ENCODE measurements at places on chromosomes 16 and 17.
A peak's percentile ranks its signal among the peaks of the same experiment; 100 is the strongest.

- no peak for DNase-seq
These were observed 7.3 kb upstream of the CPHXL start for GRCh38 chr16:75733305-75734211.

DNA sequence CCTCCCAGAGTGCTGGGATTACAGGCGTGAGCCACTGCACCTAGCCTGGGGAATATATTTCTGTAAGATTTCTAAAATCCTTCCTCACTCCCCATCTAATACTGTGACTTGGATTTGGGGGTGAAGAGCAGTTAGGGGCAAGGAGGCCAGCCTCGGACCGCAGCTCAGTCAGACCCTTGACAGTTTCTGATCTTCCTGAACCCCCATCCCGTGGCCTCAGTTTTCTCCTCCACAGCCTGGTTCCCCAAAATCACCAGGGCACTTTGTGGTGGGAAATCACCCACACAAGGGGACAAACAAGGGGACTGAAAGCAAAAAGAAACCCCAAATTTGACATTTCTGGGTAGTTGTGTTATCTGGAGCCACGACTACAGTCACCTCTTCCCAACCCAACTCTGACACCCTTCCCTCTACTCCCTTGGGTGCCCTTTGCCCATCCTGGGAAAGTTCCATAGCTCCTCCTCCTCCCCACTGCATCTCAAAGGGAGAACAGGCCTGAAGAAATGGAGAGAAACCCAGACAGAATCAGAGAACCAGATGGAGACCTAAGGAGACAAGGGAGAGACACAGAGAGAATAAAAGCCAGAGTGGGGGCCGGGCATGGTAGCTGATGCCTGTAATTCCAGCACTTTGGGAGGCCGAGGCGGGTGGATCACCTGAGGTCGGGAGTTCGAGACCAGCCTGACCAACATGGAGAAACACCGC lies 2.8 kb upstream of the STAT5A start:
- DNase-seq, result no peak

DNA sequence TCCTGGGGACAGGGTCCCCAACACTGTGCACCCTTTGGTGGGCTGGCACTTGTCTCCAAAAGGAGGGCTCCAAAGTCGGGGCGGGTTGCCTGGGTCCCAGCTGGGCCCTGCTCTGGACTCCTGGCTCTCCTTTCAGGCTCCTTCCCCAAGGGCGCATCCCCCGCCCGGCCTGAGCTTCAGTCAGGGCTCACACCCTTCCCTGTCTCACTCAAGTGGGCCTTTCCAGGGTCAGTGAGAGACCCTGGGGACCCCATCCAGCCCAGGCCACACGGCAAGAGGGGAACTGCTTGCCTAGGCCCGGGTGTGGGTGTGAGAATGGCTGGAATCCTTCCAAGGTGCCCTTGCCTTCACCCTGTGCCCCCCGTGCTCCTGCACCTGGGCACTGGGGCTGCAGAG lies 41.8 kb upstream of the SLC38A10 start:
- DNase-seq, result peak; percentile 73

- DNase-seq, result no peak
These were observed 209.6 kb upstream of the NLRP1 start for GRCh38 chr17:5793899-5794298.

DNA sequence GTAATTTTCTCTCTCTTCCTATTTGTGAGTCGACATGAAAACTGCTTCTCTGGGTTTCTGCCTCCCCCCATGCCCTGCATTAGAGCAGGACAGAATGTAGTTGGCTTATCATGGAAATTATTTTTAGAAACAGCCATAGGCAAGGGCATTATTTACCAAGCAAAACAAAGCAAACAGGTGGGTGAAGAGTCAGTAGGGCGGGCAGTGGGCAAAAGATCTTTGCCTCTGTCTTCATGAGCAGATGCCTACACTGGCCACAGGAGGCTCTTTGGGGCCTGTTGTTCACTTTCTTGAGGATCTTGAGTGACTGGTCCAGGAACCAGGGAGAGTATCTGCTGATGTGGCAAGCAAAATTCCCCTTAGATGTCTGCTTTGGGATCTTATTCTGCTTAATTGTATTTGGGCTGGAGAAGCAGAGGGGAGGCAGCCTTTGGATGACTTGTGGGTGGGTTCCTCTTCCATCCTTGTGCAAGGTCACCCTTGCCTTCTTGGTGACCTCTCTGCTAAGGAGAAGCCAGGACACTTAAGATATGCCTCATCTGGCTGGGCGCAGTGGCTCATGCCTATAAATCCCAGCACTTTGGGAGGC lies 42.5 kb upstream of the CLEC19A start:
- DNase-seq, result no peak

DNA sequence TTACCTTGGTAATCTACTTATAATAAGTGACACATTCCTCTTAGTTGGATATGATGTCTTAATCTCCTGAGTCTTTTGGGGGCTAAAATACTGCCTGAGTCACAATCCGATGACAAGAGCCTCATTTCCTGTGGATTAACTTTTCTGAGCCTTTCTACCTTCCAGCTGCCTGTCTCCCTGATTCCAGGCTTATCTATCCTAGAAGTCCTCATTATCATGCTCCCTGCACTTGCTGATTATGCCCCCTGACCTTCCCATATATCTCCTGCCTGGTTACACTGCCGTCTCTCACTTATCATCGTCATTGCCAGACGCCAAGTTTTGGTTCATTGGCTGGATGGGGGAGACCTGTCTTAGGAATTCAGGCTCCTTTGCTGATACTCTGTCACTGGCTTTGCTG lies 727.4 kb upstream of the CA10 start:
- no peak for DNase-seq

DNA sequence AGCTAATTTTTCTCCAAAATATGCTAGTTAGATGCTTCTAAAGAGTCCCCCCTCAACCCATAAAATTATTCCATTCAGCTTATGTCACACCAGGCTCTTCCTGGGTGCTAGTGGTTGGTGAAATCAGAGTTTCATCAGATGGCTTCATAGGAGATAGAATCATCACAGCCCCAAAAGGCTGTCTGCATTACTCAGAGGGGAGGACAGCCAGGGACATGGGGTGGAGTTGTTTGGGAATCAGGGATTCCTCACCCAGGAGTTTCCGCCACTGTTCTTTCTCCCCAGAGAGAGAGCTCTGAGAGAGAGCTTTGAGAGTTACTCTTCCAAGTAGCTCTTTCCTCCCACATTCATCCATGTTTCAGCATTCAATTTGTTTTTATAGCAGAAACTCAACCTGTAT lies 288 bp upstream of the KRT34 start:
- DNase-seq, result no peak

Measured in upper lobe of left lung (tissue), 6 donors.